ENCODE measurements at places on chromosomes 13 and 19.

DNA sequence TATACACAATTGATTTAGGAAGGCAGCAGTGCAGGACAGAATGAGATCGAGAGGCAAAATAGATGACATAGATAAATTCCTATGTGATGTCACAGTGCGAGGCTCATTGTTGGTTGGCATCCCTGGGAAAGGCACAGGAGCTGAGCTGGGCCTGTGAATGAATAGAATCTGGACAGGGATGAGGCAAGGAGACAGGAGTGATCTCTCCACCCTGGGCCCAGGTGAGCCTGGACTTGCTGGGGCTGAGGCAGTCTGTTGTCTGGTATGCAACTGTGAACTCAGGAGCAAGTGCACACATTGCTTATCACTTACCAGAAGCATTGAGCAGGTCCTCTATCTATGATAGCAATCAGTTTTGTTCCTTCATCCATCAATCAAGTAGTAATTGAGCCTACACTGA is 48.2 kb upstream of the ESD start:
- DNase-seq, result no peak

DNA sequence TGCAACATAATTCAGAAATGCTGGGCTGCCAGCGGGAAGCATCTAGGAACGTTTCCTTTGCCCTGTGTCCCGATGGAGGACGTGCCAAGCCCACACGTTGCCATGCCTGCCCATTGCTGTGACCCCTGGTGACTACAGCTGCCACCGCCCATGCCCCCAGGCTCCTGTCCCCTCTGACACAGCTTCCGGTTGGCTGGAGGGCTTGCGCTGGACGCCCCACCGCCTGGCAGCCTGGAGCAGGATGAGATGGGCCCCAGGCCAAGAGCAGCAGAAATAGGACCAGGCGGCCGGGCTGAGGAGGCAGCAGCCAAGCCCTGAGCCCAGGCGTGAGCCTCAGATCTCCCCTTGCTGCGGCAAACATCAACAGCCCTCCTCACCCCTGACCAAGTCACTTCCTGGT is 125.9 kb downstream of the COL4A2 start:
- DNase-seq, result no peak

DNA sequence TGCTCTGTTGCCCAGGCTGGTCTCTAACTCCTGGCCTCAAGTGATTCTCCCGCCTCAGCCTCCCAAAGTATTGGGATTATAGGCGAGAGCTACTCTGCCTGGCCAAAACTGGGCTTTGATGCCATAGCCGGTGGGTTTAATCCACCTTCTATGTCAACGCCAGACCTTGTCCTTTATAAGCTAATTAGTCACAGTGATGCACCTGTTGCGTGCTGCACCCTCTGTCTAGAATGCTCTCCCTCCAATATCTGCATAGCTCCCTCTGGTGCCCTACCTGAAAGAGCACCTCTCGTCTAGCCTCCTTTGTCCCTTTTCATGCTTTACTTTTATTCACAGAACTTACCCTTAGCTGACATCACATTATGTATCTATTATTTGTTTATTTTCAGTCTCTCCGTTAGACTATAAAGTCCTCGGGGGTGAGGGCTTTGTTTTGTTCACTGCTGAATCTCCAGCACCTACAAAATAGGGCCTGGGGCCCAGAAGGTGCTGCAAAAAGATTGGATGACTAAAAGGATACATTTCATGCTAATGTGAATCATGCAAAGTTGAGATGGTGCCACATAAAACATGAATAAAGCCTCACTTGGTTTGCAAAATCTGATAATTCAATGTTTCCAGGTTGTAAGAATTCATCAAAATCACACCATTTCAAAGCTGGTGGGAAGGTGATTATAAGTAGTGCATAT is 148.1 kb downstream of the USP12 start:
- DNase-seq, result no peak

DNA sequence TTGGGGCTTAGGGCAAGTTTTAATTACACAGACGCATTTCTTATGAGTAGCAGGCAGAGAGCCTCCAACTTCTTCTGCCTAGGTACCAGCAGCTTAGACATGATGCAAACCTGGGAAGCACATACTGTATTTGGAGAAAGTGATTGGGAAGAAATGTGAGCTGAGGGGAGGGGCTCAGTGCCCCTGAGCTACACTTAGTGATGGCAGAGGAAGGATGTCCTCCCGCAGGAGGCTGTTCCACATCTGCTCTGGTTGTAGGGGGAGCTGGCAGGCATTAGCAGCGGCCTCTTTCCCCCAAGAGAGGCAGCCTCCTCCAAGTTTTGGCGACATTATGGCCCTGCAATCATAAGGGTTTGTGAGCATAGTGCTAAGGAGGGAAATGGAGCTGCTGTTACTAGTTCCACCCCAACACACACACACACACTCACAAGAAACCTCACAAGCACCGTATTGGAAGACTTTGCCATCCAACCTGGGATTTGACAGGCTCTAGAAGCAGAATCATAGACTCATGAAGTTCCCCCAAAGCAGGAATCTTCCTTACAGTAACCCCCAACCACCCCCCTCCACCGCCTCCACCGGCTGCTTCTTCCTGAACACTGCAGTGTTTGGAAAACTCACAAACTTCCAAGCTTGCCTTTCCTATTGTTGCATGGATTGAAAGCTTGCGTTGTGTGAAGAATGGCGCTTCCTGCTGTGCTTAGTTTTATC is 3.3 kb downstream of the ALOX5AP start:
- no peak for DNase-seq

DNA sequence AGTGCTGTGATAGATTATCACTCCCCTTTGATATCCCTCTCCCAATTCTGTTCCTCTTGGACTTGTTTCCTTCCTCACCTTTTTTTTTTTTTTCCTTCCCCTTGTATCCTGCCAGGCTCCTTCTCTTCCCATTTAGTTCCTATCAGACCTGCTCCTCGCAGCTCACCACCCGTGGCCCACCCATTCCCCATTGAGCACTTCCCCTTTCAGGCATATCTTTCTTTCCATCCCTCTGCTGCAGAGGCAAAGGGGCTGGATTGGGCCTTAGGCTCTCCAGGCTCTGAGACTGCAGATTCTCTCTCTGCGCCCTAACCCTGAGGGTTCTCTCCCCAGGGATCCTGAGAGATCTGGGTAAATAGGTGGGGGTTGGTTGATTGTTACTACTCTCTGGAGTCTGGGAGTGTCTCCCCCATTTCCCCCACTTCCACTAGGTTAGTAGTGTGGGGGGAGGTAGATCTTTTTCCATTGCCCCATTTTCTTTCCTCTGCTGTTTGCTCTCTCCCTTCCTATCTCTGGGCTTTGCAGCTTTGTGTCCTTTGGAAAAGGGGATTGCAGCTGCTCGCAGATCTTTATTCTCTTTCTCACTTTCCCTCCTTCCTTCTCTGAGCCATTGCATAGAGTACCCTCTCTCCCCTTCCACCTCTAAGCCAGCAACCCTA is 2.3 kb downstream of the ARHGAP35 start:
- no peak for DNase-seq

DNA sequence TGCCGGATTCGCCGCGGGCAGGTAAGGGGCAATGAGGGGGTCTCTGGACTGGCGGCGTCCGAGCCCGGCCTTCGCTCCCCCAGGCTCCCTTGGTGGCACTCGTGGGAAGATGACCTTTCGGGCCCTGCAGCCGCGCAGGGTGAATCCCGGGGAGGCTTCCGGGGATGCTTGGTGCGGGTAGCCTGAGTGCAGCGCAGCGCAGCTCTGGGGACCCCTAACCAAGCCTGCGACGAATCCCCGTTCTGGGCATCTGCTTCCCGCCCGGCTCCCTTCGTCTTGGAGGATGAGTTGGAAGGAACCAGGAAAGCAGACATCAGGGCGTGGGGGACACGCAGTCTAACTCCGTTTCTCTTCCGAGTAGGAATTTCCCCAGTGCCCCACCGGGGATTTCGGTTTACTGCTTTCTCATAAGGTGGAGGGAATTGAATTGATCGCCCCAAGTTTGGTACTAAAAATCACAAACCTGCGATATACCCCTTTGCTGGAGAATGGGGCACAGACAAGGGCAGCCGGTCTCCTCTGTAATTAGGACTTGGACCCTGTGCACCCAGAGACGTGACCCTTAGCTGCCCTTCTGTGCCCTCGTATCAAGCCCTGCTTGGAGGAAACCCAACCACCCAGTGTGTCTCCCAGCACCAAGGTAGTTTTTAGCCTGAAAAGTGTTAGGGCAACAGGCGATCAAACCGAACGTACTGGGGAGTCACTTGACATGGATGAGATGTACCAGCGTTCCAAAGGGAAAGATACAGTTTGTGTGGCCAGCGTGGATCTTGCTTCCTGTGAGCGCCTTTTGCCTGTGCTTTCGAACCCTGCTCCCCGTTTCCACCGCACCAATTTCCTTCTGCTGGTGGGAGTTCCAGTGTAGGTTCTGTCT is 1.0 kb downstream of the GPC5 start:
- DNase-seq, result no peak

DNA sequence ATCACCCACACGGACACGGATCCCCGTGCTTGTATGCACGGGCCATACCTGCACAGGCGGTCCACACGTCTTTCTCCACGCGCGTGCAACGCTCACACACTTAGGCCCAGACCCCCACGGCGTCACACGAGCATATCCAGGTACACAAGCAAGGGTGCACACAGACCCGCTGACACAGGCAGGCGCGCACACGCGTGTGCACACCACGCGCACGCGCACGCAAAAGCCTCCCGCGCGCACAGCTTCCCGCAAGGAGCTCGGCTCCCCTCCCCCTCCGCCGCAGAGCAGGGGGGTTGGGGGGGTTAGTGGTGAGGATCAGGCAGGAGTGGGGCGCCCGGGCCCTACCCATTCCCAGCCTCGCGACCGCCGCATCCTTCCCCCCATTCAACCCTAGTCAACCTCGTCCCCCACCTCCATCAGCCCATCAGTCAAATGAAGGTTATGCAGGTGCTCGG is 407 bp downstream of the RAB3A start:
- DNase-seq, result peak; percentile 25

DNA sequence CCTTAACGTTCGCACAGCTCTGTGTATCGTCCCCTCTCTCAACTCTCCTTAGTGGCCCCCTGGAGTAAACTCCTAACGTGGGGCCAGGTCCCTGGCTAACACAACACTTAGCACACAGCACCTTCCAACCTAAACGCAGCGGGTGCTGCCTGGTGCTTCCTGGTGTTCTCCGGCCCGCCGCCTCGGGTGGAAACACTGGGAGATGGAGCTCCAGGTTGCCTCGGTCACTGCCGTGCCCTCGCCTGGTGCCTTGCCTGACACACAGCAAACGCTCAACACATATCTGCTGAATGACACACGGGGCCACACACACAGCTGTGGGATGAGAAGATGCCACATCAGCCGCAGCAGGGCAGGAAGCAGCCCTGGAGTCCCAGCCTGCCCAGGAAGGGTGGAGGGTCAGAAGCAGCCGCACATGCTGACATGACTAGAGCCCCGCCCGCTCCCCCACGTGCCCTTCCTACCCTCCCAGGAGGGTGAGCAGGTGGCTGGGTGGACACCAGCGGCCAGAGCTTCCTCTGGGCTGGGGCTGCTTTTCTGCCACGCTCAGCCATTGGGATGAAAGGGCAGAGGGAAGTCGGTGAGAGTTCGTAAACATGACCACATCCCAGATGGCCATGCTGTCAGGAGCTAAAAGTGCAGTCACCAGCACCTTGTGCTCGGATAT is 6.6 kb downstream of the PEPD start:
- DNase-seq, result no peak

DNA sequence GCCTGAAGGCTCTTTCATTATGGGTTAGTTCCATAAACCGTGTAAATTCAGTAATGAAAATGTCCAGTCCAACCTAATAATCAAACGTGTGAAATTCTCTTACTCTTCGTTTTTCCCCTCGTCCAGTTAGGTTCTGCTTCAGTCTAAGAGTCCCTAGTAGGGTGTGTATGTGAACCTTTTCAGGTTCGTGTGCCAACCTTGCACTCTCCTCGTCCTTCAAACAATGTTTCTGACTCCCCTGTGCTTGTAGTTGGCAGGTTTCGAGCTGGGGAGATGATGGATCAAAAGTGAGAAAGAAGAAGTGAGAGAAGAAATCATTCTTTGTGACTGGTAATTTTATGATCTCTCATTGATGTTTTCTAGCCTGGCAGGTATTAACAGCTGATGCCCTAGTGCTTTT is 366.1 kb downstream of the GPC5 start:
- no peak for DNase-seq

- no peak for DNase-seq
Observed at GRCh38 chr19:18433735-18434398, 4.1 kb downstream of the ISYNA1 start.

- DNase-seq, result no peak
Observed at GRCh38 chr13:49108196-49108595, 111.9 kb upstream of the MLNR start.

- DNase-seq, result no peak
Observed at GRCh38 chr13:93769101-93769500, 542.5 kb downstream of the GPC6 start.

DNA sequence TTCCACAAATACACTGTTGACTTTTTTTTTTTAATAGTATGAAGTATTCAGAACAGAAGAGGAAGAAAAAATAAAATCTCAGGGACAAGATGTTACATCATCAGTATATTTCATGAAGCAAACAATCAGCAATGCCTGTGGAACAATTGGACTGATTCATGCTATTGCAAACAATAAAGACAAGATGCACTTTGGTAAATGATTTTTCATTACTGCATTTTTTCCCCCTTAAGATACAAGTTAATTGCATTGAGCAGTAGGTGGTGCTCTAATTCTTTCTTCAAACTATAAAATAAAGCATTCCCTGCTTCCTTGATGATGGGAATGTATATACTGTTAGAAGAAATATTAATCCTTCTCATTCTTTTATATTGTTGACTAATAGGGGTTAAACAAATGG is 17.1 kb downstream of the UCHL3 start:
- no peak for DNase-seq

GRCh38 chr19:413756-414420 is 4.9 kb upstream of the C2CD4C start:
- no peak for DNase-seq

DNA sequence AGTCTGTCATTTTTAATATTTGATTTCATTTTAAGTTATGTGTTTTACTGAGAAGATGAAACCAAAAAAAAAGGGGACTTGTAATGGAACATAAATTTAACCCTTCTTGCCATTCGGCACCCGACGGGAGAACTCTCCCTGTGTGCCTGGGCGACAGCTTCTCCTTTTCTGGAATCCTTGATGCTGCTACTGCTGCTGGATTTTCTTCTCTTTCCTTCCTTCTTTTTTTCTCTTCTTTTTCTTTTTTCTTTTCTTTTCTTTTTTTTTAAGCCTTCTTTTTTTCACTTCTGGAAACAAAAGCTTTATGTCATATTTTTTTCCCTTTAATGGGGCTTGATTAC is 11.1 kb upstream of the ZNF536 start:
- DNase-seq, result no peak

DNA sequence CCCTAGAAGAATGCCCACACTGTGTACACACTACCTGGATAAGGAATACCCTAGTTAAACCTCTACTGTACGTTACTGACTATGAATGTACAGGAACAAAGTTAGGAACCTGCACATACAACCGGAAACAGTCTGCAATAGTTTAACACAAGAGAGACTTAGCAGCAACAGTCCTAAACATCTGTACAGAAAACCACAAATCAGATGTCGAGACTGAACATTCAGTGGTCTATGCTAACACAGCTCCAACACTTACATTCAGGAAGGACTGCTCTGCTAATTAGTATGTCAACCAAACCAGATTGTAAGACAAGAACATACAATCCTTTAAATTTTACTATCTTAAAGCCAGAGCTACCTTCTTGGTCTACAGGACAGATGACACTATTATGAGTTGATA is 104.9 kb downstream of the ZNF429 start:
- DNase-seq, result no peak

- no peak for DNase-seq
Observed at GRCh38 chr13:48532256-48532505, 699 bp downstream of the RCBTB2 start.

GRCh38 chr13:95434111-95434510 is 118.4 kb upstream of the CLDN10 start:
- DNase-seq, result no peak

- no peak for DNase-seq
Observed at GRCh38 chr19:16520074-16520973, 21.9 kb downstream of the CHERP start.

All from activated CD4-positive, CD25-positive, alpha-beta regulatory T cell treated with anti-CD3 and anti-CD28 coated beads, Interleukin-2, amount 50 U/mL, for 16 hours (primary cell).